8988T (cell line): ENCODE measurements at places on chromosomes 1 and 21.

- no peak for DNase-seq
Observed at GRCh38 chr1:169914531-169914930, 20.8 kb upstream of the SCYL3 start.

- no peak for DNase-seq
Observed at GRCh38 chr1:56831871-56832693, 12.9 kb upstream of the FYB2 start.

GRCh38 chr1:13600762-13601453 is 17.3 kb downstream of the PDPN start:
- DNase-seq, result no peak

- DNase-seq, result no peak
Observed at GRCh38 chr1:193312432-193312831, 126.0 kb upstream of the B3GALT2 start.

DNA sequence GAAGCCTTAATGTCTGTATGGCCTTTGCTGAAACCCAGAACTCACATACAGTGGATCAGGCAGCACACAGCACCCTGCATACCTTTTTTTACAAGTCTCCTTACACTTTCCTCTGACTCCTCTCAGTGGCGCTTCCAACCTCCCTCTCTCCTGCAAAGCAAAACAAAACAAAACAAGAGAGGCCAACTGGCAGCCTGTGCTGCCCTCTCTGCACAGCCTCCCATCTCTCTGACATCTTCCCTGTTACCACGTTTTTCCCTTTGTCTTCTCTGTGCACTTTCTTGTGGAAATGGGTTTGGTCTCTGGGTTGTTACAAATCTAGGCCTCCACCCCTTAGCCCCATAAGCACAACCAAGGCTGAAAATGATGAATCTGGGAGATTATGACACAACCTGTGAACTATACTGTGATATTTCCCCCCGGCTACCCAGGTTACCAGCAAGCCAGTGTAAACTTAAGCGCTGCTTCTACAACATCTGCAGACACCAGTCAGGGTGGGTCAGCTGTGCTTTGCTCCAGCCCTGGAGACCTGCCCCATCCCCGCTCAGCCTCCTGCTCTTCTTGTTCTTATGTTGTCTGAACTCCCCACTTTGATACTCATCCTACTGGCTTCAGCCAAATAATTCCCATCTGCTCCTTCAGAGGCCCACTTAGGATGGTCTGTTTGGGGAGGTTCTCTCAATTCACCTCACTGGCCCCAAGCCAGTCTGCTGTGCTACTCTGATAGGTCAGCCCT is 54.9 kb upstream of the FMOD start:
- DNase-seq, result no peak
